Upper lobe of right lung (tissue), 1 donor: ENCODE measurements at places on chromosomes 1 and 21. TPM values are rescaled to one million over a fixed set of nuclear protein-coding genes. Genes with fewer than 3 reads are reported as not detected.
A peak's percentile ranks its signal among the peaks of the same experiment; 100 is the strongest.

PPT1 gene
- 166 TPM for total RNA-seq

GSTM1 gene
- total RNA-seq = not detected

FCGR2B gene
- 30.7 TPM for total RNA-seq

GRCh38 chr1:21308847-21309652 lies 18.8 kb upstream of the ECE1 start:
- H3K36me3 ChIP-seq = no peaks in the 10 kb centered on the region
- no peaks in the 10 kb centered on the region for H3K27me3 ChIP-seq
- no peak overlapping the region for H3K4me3 ChIP-seq

DNA sequence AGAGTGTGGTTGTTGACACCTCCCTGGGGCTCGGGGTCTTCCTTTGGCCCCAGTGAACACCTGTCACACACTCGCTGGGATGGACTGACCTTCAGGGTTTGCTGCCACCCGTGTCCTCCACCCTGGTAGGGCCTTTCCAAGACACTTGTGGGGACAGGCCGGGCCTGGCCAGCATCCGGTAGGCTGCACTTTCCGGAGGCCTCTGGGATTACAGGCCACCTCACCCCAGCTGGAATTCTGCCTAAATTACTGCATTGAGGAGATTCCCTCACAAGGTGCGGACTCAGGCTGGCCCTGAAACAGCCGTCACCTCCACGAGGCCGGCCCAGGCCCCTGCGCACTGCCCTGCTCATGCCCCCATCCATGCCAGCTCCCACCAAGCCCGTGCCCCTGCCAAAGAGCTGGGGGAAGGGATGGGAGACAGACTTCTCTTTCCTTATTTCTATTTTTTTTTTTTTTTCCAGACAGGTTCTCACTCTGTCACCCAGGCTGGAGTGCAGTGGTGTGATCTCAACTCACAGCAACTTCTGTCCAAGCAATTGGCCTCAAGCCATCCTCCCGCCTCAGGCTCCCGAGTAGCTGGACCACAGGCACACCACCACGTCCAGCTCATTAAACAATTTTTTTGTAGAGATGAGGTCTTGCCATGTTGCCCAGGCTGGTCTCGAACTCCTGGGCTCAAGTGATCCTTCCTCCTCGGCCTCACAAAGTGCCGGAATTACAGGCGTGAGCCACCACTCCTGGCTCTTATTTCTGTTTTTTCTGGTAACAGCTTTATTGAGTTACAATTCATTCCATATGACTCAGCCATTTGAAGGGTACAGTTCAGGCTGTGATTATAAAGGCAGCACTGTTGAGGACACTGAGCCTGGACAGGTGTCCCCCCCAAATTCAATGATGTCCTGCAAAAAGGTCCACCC lies 11.3 kb downstream of the CSTB start:
- H3K4me3 ChIP-seq = no peak overlapping the region
- no peak for DNase-seq
- no peaks in the 10 kb centered on the region for H3K27me3 ChIP-seq
- peaks cover 13% of the 10 kb centered on the region for H3K36me3 ChIP-seq
- H3K4me1 ChIP-seq = peaks cover 11% of the 10 kb centered on the region
- H3K27ac ChIP-seq = no peak overlapping the region

DNA sequence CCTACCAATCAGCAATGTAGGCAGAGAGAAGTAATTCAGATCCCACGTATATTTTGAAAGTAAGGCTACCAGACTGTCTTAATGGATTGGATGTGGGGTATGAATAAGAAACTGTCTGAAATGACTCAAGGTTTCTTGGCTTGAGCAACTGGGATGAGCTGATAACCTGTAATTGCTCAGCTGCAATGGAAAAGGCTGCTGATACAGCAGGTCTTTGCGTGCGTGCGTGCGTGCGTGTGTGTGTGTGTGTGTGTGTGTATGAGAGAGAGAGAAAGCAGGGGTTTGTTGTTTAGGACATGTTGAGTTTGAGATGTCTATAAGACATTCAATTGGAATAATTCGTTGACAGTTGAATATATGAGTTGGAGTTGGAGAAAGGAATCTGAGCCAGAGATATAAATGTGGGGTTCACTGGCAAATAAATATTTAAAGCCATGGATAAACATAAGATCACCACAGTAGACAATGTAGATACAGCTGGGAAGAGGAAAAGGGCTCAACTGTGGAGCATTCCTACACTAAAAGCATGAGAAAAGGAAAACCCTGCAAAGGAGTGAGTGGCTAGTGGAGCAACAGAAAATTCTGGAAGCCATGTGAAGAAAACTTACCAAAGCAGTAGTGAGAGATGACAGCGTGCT lies 72.9 kb downstream of the UCHL5 start:
- H3K36me3 ChIP-seq = no peaks in the 10 kb centered on the region
- no peaks in the 10 kb centered on the region for H3K27me3 ChIP-seq
- H3K4me3 ChIP-seq = no peak overlapping the region
- no peak overlapping the region for H3K27ac ChIP-seq

DNA sequence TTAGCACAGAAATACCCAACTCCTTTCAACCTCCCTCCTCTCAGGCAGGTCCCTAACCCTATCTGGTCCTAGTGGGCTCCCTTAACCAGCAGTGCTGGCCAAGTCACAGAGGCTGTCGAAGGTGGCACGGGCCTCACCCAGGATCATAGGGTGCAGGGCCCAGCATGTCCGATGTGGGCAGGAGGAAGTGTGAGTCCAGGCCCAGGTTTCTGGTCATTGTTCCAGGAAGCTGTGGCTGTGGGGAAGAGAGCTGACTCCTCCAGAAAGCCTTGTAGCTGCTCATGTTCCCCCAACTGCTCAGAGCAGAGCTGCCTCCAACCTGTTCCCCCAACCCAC lies 2.4 kb downstream of the CCDC17 start:
- H3K36me3 ChIP-seq = peaks cover 45% of the 10 kb centered on the region
- no peaks in the 10 kb centered on the region for H3K27me3 ChIP-seq
- peak overlapping the region; percentile 49 for H3K27ac ChIP-seq
- H3K4me3 ChIP-seq = no peak overlapping the region
